Osteocyte (in vitro differentiated cells): ENCODE measurements at places on chromosomes 1 and 21.

- DNase-seq = no peak
Observed at GRCh38 chr1:222314839-222315238, 233.1 kb downstream of the HHIPL2 start.

DNA sequence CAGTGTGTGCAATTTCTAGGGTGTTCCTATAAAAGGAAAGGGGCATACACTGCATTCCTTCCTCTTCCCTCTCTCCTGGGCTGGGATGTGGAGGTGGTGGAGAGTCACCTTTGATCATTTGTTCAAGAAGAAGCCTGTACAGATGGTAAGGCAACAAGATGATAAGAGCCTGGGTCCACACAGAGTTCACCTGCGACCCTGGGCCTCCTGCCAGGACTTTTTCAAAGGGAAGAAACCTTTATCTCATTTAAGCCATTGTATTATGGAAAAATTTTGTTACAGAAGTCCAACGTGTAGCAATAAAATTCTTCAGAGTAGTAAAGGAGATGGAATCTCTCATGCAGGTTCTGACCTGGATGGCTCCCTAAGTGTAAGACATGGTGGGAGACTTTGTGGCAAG is 189.1 kb downstream of the MIS18A start:
- DNase-seq = no peak

DNA sequence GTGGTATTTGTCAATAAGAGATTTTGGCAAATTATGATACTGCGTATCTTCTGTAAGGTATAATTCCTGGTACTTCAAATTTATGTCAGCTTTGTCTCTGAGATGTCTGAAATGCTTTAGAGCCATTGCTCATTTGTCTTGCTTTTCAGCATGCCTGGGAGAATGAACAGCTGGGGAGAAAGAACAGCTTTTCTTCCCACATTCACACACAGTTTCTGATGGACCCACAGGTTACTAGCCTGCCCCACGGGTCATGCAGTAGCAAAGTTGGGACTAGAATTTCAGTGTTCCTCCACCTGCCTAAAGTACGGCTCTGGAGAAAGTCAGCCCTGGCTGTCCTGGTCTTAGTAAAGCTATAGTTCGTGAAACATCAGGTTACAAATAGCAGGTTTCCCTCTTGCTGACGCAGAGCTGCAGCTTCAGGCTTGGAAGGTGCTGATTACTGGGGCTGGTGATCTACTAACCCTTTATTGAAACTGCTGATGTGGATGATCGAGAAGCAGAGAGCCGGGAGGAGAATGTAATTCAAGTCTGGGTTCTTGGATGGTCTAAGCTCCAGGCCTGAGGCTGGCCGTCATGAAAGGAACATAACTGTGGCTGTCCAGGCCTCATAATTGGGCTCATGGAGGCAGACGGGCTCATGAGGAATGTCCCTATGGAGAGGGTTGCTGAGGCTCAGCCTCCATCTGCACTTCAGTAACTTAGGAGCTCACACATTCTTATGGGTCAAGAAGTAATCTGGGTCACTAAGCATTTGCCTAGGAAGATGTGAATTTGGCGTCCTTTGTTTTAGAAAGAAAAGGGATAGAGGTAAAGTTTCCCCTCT is 12.4 kb downstream of the GALNT2 start:
- no peak for DNase-seq

- DNase-seq = no peak
Observed at GRCh38 chr1:159171688-159172501, 480 bp downstream of the CADM3 start.

GRCh38 chr21:42666023-42666747 is 12.8 kb downstream of the PDE9A start:
- no peak for DNase-seq

DNA sequence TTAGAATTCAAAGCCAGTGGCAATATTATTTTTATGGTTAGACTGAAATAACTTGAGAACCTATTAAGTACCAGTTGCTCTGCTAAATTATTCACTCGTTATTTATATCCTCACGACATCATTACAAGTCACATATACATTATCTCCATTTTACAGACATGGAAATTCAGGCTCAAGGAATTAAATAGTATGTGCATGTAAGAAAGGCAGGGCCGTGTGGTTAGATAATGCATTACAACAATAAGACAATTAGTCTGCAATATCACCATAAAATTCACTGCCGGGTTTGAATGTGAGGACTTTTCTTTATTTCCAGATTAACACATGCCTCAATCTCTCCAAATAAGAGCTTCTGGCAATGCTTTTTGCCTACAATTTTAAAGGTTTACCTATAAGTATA is 523.4 kb downstream of the PTBP2 start:
- no peak for DNase-seq

DNA sequence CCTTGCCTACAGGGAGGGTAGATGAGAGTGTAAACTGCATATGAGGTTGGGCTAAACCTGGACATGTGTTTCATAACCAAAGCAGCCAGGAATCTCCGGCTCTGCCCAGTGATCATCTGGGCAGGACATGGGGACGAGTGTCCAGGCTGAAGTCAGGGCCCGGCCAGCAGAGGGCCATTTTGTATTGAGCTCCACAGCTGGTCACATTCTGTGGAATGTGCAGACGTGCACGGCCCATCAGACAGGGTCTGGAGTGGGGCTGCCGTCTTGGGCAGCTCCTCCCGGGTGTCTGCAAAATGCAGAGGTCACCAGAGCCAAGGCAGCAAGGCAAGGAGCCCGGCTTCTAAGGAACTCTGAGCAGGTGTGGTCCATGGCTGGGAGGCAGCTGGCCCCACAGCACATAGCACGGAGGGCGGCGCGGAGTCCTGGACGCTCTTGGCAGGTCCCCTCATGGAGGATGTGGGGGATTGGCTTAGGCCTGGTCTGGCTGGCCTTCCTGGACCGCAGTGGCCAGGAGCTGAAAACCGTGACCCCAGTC is 6.2 kb downstream of the LRRC3 start:
- DNase-seq = no peak

DNA sequence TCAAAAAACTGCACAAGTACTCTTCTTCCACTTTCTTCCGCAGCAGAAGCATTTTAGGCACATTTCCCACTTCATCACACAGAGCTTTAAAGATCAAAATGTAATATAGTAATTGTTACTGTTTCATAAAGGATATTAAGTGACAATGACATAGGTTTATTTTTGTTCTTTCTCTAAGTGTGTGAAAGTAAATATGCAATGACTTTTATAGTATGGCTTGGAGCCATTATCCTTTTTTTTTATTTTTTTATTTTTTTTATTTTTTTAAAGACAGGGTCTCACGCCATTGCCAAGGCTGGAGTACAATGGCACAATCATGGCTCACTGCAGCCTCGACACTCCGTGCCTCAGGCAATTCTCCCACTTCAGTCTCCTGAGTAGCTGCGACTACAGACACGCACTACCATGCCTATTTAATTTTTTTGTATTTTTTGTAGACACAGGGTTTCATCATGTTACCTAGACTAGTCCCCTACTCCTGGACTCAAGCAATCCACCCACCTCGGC is 7.0 kb downstream of the TRIM33 start:
- DNase-seq = no peak

DNA sequence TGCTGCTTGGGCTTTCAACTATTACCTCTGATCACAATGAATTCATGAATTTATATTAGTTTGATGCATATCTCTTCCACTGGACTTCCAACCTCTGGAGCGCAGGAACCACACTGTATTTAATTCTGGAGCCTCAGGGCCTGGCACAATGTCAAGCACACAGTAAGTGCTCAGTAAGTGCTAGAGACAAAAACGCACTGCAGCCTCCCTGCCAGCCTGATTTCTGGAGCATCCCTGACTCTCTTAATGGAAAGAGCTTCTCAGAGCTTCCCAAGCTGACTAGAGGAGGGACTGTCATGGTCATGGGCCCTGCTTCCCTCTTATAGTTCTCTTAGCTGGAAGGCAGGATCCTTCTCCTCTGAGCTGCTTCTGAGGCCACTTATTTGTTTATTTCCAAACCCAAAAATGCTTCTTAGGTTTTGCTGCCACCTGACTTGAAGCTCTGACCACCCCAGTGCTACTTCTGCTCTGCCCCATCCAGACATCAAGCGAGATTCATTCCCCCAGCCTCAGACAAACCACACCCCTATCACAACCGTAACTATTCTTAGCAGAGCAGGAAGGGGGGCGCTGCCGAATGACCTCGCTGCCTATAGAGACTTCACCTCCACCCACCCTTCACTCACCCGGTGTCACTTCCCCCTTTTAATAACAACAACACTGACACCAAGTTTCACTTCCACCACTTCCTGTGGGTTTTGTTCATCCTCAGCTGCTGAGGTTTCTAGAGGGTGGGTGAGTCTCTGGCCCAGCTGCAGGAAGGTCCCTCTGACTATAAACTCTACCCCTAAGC is 33.6 kb downstream of the NUAK2 start:
- no peak for DNase-seq

DNA sequence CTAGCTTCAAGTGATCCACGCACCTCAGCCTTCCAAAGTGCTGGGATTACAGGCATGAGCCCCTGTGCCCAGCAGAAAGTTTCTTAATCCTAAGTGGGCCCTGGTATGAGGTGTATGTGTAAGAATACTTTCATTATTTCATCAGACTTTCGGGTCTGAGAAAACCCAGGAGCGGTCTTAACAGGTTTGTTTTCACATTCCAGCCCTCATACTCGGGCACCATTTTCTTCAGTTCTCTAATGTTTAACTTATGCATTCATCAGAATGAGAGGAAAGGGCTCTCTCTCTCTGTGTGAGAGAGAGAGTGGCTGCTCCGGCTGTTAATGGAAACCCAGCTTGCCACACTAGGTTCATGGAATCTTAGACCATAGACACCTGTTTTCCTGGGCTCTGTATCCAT is 4.2 kb upstream of the PADI1 start:
- no peak for DNase-seq

DNA sequence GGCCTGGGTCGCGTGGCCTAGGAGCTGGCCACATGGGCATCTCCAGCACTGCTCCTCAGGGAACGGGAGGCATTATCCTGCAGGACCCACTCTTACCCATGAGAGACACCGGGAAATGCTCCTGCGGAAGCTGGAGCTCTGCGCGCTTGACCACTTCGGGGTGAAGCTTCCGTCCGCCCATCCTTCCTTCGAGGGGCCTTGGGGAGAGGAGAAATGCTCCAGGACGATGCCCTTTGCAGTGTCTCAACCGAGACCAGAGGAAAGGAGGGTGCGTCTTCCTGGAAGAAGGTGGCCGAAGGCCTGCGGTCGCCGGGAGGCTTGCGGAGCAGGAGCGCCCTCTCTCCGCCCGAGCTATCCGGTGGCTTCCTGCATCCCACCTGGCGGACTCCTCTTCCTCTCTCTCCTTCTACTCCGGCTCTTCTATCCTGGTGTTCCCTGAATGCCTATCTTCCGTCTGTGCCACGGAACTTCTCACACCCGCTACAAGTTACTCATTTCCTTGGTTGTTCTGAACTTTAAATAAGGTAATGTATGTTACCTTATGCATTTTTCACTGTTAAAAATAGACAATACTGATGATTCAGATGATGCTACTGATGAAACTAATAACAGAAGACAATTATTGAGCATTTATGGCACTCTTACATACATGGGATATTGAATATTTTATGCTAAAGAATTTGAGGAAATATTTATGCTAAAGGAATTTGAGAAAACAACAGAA is 91.4 kb downstream of the PRKAB2 start:
- DNase-seq = no peak

DNA sequence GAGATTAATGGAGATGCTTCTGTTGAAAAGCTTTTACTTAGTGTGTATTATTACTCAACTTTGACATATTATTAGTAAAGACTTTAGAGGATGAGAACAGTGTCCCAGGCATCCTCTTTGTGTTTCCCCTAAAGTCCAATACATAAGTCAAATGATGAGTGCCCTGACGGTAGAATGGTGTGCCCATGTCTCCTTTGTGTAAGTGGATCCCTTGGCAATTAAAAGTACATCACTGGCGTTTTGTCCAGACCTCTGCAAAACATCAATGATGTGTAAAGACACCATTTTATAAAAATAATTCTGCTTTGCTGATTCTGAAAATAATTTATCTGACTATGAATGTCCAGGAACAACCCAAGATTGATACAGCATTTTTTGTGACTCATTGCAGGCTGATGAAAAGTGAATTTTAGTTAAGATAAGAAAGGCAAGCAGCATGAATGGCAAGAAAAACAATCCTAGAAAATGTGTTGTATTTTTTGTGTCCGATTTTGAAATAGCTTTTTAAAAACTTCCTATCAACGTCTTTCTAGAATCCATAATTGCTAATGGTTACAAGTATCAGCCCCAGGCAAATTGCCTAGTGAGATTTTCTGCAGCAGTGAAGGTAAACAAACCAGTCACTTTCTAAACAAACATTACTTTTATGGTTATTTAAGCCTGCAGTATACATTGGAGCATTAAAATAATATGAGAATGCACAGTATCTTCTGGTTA is 251.5 kb downstream of the PTPRC start:
- no peak for DNase-seq

DNA sequence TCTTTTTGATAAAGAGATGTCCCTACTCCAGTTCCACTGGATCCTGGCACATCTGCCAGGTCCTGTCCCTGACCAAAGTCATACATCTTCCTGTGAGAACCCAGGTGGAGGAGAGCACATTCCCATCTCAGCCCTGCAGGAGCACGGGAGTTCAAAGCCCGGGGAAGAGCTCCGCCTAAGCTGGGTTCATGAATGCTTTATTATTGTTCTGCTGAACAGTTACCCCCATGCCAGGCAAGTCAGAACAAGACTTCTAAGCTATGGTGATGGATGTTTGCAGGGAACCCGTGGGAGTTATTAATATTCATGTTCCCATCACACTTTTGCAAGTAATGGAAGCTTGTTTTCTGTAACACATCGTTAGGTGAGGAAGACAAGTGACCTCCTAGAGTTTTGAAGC is 62.9 kb downstream of the SEC16B start:
- no peak for DNase-seq

GRCh38 chr21:44006656-44007055 is 5.5 kb upstream of the TRAPPC10 start:
- no peak for DNase-seq

- no peak for DNase-seq
Observed at GRCh38 chr1:108056436-108056990, 91.5 kb upstream of the VAV3 start.

- no peak for DNase-seq
Observed at GRCh38 chr1:42753070-42753469, 13.0 kb upstream of the CLDN19 start.

DNA sequence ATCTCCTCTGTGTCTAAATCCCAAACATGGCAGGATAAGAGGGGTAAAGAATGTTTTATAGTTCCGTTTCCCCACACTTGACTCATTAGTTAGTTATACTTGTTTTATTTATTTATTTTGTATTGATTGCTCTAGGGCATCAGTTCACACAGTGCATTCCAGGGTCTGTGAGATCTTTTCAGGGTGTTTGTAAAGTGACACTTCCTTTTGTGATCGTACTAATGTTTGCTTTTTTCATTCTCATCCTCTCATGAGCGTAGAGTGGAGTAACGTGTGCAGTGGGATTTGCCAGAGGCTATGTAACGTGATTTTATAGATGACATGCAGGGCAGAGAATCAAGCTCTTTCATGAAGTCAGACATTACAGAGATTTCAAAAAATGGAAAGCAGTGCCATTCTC is 103.2 kb downstream of the SCCPDH start:
- DNase-seq = no peak

DNA sequence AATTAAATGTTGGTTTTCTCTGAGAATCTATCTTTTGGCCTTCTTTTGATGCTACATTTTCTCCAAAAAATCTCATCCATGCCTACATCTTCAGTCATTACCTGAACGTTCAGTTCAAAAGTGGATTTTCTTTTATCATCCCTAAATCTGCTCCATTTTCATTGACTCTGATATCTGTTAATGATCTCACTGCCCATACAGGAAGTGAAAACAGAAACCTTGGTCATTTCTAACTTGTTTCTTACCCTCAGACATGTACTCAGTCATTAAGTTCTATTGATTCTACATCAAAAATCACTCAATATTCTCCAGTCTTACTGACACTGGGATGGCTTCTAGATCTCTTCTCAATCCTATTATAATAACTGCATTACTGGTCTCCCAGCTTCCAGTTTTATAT is 22.7 kb downstream of the PRKACB start:
- DNase-seq = no peak
